ENCODE measurements at places on chromosomes 16 and 17.

DNA sequence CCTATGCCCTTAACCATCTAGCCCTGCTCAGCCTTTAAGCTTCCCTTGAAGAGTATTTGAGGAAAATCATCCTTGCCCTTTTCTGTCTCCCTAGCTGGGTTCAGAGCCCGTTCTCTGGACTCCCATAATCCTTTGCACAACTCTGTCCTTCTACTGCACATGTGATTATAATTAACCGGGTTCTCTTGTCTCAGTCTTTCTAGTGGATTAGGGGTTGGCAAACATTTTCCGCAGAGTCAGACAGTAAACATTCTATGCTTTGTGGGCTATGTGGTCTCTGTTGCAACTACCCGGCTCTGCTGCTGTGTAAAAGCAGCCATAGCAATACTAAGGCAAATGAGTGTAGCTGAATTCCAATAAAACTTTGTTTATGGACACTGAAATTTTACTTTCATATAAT is 80.0 kb downstream of the CDRT15 start:
- no peak for DNase-seq

DNA sequence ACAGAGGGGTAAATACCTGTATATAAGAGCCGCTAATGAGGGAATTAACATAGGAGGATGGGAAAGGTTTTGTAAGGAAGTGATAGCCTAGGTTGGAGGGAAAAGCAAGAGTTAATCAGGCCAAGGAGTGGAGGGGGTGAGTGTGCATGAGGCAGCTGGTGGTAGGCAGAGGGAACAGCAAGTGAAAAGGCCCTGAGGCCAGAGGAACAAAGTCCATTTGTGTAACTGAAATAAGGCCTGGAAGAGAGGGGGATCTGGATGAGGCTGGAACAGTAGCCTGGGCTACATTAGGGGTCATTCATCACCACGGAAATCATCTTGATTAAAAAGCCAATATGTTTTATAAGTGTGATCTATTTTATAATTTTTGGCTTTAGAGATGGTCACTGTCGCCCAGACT is 45.7 kb downstream of the FZD2 start:
- DNase-seq: no peak

GRCh38 chr16:27462200-27462845 is 60.3 kb downstream of the IL21R start:
- no peak for DNase-seq

- no peak for DNase-seq
Measured at GRCh38 chr17:49249292-49249794, 18.8 kb upstream of the PHOSPHO1 start.

GRCh38 chr17:72891627-72892026 is 200.9 kb downstream of the SLC39A11 start:
- DNase-seq: no peak

- no peak for DNase-seq
Measured at GRCh38 chr17:77512062-77512946, 371.5 kb downstream of the SEC14L1 start.

DNA sequence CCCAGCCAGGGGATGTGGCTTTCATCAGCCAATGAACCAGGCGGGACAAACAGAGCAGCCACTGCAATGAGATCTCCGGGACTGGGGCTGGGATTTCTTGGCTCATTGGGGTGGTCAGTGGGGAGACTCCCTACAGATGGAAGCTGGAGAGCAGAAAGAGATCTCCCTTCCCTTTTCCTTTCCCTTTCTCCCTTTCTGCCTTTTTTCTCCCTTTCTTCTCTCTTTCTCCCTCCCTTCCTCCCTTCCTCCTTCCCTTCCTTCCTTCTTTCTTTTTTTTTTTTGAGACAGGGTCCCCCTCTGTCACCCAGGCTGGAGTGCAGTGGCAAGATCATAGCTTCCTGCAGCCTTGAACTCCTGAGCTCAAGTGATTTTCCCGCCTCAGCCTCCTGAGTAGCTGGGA is 14.0 kb downstream of the LAT start:
- DNase-seq: no peak

DNA sequence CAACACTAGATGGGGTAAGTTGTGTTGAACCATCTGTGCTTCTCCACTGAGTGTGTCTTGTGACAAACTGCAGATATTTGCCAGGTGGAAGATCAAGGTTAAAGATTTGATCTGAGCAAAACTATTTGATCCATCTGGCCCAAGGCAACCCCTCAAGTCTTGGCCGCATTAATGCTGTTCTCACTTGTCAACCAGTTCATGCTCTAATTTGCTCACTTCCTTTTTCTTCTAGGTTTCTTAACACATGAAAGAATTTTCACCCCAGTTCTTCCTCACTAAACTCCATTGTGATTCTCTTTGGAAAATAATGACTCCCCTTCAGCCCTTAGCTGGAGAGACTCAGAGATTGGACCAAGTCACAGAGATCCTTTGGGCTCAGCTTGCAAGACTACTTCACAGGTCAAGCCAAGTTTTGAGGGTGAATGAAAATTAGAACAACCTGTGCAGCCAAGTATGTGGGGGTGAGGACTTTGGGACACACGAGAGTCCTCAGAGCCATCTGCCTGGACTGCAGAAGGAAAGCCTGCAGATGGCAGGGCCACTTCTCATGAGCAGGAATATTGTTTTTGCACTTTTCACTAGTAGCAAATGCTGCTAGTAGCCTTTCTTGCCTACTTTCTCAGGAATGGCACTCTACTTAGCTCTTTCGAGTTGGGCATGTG is 166.5 kb downstream of the AXIN2 start:
- no peak for DNase-seq

- DNase-seq: no peak
Measured at GRCh38 chr17:18185832-18186626, 2.4 kb downstream of the ALKBH5 start.

DNA sequence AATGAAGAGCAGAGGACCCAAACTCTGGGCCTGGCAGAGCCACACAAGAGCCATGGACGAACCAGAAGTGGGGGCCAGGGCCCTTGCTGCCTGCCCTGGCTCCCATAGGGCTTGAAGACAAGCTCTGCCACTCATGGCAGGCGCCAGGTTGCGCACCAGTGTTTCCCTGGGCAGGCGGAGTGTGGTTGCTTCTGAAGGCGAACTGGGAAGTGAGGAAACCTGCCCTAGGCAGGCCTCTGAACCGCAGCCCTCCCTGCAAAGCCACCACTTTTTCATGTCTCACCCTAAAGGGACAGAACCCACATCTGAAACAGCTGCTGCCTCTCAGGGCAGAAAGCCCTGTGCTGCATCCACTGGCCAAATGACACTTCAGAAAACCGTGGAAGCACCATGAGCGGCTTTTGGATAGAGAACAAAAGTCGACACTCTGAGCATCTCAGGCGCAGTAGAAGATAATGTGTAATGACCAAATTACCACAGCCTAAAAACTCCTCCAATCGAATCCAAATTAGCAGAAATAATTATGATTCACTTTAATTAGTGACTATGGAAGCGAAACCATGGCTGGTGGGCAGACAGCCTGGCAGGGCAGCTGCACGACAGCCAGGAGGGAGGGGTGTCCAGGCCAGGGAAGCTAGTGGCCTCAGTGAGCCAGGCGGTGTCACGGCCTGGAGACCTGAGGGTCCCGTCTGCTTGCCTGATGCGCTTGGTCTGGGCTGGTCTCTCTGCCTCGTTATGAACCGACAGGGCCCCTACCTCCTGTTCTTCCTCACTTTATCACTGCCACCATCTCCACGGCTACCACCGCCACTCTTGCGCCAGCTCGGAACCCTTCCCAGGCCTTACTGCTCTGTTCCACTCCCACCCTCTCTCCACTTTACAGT is 59.1 kb downstream of the PRMT7 start:
- DNase-seq: peak; percentile 84

DNA sequence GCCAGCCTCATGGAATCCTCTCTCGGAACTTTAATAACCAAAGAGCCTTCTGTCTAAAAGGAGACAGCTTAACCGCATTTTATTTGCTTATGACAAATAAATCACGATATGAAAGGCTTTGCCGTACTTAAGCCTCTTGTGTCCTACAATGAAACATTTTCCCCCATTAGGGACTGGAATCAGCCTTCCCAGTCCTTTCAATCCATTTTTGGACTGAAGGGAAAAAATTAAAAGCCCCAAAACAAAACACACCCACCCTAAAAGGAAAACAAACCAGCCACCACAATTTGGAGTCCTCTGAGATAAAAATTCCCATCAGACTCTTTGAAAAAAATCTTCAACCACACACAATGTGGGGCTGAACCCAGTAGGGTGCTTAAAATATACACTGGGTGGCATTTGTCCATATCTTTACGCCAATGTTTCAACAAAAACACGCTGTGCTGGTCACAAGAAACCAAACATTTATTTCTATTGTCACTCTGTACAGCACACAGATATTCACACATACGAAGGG is 3.0 kb downstream of the HOXB4 start:
- no peak for DNase-seq

GRCh38 chr17:61227866-61228265 is 171.8 kb upstream of the TBX2 start:
- no peak for DNase-seq

DNA sequence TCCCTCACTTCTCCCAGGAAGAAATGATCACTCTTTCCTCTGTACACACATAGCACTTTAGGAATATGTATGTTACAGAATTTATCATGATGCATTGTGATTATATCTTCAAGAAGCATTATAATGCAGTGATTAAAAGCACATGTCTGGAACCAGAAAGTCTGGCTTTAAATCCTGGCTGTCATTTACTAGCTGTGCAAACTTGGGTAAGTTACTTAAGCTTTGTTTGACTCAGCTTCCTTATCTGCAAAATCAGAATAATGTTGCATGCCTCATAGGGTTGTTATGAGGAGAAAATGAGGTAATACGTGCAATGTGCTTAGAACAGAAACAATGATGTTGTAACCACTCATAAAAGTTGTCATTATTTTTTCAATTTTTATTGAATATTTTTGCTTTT is 156.3 kb upstream of the ZKSCAN2 start:
- DNase-seq: no peak

GRCh38 chr17:62381561-62381960 is 1.2 kb downstream of the EFCAB3 start:
- DNase-seq: no peak

DNA sequence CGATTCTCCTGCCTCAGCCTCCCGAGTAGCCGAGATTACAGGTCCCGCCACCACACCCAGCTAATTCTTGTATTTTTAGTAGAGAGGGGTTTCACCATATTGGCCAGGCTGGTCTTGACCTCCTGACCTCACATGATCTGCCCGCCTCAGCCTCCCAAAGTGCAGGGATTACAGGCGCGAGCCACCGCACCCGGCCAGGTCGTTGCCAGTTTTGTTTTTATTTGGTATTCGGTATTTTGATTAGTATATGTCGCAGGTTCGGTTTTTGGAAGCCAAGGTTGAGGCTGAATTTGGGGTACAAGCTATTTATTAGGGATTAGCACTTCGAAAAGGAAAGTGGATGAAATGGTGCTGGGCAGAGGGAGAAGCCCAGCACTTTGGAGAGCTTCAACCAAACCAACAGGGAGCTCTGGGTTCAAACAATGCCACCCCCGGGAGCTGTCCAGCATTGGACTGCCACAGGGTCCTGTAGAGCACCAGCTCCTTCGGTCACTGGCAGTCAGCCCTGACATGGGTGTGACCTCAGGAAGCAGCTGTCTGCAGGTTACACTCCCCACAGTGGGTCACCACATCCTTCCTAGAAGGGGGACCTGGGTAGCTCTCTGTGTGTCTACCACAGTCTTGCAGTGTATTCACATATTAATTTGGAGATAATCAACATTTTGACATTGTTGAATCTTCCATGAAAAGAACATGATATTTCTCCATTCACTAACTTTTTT is 1.5 kb upstream of the CLEC10A start:
- DNase-seq: no peak

GRCh38 chr17:21289175-21289901 is 4.8 kb downstream of the MAP2K3 start:
- no peak for DNase-seq

GRCh38 chr17:80452173-80452915 is 24.1 kb downstream of the NPTX1 start:
- no peak for DNase-seq

DNA sequence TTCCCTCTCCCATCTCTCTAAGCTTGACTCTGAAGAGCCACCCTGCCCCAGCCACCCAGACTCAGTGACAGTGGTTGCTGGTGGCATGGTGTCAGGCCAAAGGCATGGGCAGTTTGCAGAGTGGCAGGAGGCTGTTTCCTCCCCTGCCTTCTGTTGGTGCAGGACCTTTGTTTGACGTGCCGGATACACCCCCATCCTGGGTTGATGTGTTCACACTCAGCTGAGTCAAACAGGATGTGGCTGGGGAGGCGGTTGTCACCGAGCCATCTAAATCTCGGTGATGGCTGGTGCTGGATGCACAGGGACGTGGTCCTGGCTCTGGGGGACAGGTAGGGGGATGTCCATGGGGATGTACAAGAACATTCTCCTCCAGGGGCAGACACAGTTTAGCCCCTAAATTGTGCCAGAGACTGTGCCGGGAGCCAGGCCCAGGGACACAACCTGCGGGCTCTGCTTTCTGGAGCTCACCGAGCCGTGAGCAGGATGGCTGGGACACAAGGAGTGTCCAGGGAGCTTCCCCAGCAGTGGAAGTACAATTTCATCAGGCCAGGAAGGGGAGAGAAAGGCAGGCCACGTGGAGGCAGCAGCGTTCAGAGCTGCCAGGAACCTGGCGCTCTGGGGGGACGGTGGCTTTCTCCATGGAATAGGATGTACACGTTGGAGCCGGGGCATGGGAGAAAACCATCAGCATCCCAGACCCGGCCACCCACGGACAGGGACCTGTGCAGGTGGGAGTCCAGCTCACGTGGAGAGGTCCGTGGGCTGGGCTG is 264.2 kb downstream of the SEC14L1 start:
- peak; percentile 92 for DNase-seq

GRCh38 chr16:7482032-7482431 is 149.4 kb downstream of the RBFOX1 start:
- no peak for DNase-seq

DNA sequence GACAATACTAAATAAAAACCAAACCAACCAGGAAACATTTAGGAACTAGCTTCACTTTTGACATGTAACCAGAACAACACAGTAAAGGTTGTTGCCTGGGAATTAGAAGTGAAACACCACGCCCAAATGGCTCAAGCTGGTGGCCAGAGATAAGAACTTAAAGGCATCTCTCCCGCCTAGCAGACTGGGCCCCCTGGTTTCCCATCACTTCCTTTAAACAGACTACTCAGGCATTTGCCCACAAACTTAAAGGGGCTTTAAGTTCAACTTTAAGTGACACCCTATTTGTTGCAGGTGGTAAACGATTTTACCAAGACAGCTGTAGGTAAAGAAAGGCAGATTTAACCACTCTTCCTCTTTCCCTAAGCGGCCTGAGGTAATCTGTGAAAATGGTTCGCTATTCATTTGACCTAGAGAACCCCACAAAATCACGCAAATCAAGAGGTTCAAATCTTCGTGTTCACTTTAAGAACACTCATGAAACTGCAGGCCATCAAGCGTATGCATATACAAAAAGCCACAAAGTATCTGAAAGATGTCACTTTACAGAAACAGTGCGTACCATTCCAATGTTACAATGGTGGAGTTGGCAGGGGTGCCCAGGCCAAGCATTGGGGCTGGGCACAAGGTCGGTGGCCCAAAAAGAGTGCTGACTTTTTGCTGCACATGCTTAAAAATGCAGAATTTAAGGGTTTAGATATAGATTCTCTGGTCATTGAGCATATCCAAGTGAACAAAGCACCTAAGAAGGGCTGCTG is 40.8 kb upstream of the BPTF start:
- no peak for DNase-seq

All from GM10248 (cell line).